ENCODE measurements at places on chromosomes 4 and X.
A peak's percentile ranks its signal among the peaks of the same experiment; 100 is the strongest.

- DNase-seq = no peak
Observed at GRCh38 chr4:64250488-64250887, 158.8 kb downstream of the TECRL start.

DNA sequence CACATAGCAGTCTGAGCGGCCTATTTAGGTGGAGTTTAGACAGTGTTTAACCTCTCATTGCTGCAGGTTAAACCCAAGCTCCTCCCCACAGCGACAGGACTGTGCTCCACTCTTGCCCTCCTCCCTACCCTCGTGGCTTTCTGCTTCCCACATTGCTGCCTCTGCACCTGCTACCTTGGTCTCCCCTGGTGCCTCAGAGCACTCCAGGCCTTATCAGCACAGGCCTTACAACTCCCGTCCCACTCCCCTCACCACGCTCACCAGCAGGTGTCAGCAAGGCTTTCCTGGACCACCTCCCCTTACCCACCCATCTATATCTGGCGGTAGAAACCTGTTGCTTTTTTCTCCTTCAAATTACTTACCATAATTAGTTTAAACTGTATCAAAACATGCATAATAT lies 18.6 kb downstream of the HELT start:
- DNase-seq = no peak

DNA sequence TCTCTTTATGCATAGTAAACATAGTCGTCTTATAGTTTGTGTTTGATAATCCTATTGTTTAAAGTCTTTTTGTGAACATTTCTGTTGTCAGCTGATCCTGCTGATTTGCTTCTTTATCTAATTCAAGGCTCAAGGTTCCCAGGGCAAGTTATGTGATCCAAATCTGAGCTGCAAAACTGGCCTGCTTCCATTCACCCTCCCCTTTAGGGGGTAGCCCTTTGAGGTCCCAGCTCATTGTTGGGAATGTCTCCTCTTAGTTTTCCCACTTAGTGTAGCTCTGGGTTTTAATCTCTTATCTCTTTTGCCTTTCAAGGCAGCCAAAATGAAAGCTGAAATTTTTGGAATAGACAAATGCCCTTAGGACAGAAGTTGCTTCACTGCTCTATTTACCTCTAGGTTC lies 40.2 kb upstream of the MAGED1 start:
- DNase-seq = no peak

- no peak for DNase-seq
Observed at GRCh38 chrX:52353838-52354237, 15.0 kb upstream of the XAGE2 start.

DNA sequence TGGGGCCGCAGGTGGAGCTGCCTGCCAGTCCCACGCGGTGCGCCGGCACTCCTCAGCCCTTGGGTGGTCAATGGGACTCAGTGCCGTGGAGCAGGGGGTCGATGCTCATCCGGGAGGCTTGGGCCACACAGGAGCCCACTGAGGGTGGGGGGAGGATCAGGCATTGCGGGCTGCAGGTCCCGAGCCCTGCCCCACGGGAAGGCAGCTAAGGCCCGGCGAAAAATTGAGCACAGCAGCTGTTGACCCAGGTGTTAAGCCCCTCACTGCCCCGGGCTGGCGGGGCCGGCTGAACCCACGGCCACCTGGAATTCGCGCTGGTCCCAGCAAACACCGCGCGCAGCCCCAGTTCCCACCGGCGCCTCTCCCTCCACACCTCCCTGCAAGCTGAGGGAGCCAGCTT lies 26.1 kb downstream of the VCX2 start:
- no peak for DNase-seq

GRCh38 chr4:125393825-125394224 lies 79.1 kb downstream of the FAT4 start:
- DNase-seq = no peak

DNA sequence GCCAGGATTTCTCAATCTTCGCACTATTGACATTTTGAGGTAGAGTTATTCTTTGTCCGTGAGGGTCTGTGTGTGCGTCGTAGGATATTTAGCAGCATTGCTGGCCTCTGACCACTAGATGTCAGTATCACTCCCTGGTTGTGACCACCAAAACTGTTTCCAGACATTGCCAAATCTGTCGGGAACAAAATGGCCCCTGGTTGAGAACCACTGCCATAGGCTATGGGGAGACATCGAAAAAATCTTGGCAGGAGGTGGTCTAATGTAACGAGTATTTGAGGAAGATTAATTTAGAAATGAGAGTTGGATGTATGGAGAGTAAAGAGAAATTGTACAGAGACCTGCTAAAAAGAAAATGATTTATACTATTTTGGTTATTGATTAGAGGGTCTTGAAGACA lies 108.4 kb downstream of the DOCK11 start:
- peak; percentile 2 for DNase-seq

DNA sequence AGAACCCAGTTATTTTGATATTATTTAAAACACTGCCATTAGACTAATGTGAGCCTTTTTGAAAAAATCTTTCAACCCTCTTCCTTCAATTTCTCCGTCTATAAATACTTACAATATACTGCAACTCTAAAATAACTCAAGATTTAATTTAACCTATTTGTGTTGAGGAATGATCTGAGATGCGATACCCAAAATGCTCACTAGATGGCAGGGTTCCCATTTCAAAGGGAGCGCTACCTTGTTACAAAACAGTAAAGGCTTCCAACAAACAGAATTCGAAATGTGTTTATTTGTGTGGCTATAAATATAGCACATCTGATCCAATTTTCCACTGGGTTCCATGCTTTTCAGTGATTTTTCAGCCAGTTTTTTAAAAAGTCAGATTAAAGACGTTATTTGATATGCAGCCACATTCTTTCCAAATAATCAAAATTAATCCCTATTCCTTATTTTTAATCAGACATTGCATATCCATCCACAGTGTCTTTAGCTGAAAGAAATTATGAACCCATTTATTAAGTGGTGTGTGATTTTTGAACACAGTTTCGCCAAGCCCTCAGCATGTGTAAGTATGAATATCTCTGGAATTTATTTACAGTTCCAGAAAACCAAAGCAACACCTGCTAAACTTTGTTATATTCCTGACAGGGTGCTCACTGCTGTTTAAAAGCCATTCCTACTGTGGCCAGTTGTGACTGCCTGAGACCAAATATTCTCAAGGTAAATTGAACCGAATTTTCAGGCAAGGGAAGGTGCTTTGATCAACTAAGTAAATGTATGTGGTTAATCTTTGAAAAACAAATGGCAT lies 668.0 kb upstream of the LCORL start:
- no peak for DNase-seq

GRCh38 chrX:51852096-51852495 lies 41.3 kb upstream of the MAGED1 start:
- no peak for DNase-seq

- DNase-seq = no peak
Observed at GRCh38 chr4:98996056-98996764, 689 bp downstream of the METAP1 start.

GRCh38 chr4:81504112-81505003 lies 32.7 kb upstream of the RASGEF1B start:
- DNase-seq = no peak

GRCh38 chr4:2843941-2844584 lies 419 bp downstream of the ADD1 start:
- DNase-seq = no peak

- no peak for DNase-seq
Observed at GRCh38 chrX:67693928-67694327, 150.1 kb downstream of the AR start.

DNA sequence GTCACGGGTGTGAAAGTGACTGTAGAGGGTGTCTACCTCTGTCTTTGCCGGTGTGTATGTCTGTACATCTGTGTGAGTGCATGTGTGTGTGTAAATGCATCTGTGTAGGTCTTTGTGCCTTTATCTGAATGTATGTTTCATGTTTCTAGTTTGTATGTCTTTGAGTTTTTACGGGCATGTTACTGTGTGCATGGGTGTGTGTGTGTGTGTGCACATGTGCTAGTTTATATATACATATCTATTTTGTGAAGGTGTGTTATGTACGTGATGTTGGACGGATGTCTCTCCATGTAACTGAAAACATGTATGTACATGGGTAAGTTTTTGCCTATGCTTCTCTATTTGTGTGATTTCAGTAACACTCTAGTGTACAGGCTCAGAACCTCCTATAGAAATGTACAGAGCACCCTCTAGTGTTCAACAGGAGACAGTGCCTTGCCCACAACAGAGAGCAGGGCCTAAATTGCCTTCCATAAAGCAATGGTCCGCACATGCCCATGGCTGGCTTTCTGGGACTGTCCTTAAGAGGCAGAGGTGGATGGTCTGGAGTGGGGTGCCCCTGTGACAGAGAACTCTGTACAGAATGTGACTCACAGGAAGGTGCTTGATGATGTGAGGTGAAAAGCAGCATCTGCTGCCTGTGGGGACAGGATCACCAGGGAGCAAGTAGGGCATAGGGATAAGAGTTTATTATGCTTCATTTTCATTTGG lies 343.5 kb downstream of the RAPGEF2 start:
- DNase-seq = peak; percentile 64

GRCh38 chr4:88706574-88706973 lies 8.9 kb upstream of the NAP1L5 start:
- DNase-seq = no peak

DNA sequence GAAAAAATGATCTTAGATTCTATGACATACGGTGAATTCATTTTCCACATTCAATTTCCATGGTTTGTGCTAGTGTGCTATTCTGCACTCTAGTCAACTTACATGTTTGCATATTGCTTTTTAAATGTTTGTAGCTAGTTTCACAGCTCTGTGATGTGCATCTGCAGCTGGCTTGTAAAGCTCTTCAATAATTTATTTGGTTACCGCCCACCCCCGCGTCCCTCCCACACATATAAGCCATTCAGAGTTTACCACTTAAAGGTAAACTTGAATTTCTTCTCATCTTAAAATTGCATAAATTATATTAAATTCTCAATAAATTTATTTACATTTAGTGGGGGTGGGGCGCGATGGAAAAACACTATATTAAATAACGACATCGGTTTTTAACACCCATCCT lies 291 bp upstream of the NBDY start:
- DNase-seq = no peak

- no peak for DNase-seq
Observed at GRCh38 chr4:112147697-112148096, 2.4 kb downstream of the FAM241A start.

- DNase-seq = no peak
Observed at GRCh38 chrX:95950679-95951078, 734.0 kb upstream of the DIAPH2 start.

- DNase-seq = no peak
Observed at GRCh38 chr4:101941816-101942358, 151.4 kb downstream of the BANK1 start.

- DNase-seq = no peak
Observed at GRCh38 chrX:153766098-153766817, 2.2 kb downstream of the PLXNB3 start.

GRCh38 chr4:11081006-11081405 lies 347.7 kb downstream of the HS3ST1 start:
- no peak for DNase-seq

GRCh38 chrX:149185087-149185486 lies 320.0 kb downstream of the IDS start:
- DNase-seq = no peak

DNA sequence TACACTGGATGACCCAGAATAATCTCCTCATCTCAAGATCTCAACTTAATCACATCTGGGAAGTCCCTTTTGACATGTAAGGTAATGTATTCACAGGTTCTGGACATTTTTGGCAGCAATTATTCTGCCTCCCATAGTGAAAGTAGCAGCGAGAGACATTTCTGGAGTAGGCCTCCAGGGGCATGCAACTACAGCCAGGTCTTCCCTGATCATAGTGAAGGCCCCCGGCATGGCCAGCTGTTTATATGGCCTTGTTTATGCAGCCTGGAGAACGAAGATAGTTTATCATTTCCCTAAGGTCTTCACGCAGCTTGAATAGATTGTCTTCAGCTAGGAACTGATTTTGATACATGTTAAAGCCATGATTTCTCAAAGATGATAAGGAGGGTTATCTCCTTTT lies 139.9 kb downstream of the RNF150 start:
- DNase-seq = no peak

DNA sequence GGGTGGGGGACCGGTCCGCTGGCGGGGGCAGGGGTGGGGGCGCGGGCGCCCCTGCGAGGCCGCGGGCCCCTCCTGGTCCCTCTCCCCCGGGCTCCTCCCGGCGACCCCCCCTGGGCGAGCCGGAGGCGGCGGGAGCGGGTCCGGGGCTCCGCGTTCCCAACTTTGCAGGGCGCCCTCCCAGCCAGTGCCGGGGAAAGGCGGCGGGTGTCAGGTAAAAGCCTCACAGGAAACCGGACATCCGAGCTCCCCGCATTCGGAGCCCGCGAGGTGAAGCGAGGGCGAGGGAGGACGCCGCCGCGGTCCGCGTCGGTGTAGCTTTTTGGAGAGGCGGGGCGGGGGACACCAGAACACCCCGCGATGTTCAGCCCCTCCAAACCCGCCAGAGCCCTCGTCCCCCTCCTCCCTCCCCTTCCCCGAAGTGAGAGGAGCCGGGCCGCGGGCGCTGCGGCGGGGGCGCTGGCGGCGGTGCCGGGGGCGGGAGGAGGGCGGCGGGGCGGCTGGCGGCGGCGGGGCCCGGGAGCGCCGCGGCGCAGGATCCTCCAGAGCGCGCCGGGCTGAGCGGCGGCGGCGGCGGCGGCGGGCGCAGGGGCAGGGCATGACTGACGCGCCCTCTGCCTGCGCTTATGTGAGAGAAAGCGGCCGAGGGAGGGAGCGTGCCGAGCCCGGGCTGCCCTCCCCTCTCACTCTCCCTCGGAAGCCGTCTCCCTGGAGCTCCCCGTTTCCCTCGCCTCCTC lies at the start of gene VEGFC:
Gene VEGFC, minus strand, starts transcription at position 597 of the 734 bp plus-strand sequence. CDS start 611 bp downstream, outside the sequence.
- no peak for DNase-seq

GRCh38 chr4:84796394-84796793 lies 170.1 kb downstream of the WDFY3 start:
- no peak for DNase-seq

DNA sequence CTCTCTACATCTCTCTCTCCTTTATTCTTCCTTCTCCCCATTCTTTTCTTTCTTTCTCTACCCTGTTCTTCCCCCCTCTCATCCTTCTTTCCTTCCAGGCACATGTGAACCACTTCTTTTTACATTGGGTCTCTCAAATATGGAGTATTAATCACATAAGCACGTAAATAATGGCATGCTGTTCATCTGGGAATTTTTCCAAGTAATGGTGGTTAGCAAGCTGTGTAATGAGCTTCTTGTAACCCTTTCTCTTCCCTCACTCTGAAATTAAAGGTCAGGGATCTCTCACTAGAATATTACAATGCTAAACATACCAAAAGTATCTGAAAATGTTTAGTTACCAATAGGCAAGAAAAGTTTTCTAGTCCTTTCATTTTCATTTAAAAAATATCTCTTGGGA lies 239.9 kb upstream of the TEX13A start:
- no peak for DNase-seq

DNA sequence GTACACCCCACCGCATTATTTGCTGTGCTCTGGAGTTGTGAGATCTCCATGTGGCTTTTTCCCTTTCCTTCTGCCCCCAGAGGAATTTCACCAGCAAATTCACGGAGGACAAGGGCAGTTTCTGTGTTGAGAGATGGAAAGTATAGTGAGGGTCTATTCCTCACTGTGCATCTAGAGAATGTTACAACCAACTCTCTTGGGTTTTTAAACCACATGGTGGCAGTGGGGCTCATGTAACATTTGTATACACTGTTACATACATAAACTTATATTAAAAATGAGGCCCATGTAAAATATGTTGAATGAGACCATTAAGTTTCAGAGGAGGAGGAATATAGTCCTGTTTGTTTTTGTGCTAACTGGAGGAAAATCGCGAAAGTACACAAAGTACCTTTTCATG lies 909 bp upstream of the PRKG2 start:
- no peak for DNase-seq

Data from T-helper 2 cell (primary cell).